Activated B cell treated with CpG ODN at 0.5 μM for 24 hours (primary cell): ENCODE measurements at places on chromosomes 2 and 18.

DNA sequence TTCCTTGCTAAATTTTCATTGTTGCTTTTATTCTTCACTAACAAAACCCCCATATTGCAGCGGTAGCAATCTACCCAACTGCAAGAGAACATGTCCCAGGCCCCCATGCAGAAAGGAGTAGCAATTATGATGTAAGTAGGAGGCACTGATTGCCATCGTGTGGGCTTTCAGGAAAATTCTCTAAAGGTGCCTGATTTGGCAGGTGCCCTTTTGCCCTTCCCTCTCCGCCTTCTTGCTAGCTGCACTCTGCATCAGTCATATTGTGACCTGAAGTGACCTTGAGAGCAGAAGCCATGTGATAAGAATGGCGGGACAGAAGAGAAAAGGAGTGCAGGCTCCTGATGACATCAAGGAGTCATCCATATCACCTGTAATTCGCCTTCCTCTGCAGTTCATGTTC lies 112.1 kb downstream of the NCKAP5 start:
- no peak for DNase-seq
- no peak overlapping the region for H3K4me3 ChIP-seq
- no peaks in the 10 kb centered on the region for H3K27me3 ChIP-seq
- no peak overlapping the region for H3K27ac ChIP-seq
- H3K36me3 ChIP-seq = no peaks in the 10 kb centered on the region

DNA sequence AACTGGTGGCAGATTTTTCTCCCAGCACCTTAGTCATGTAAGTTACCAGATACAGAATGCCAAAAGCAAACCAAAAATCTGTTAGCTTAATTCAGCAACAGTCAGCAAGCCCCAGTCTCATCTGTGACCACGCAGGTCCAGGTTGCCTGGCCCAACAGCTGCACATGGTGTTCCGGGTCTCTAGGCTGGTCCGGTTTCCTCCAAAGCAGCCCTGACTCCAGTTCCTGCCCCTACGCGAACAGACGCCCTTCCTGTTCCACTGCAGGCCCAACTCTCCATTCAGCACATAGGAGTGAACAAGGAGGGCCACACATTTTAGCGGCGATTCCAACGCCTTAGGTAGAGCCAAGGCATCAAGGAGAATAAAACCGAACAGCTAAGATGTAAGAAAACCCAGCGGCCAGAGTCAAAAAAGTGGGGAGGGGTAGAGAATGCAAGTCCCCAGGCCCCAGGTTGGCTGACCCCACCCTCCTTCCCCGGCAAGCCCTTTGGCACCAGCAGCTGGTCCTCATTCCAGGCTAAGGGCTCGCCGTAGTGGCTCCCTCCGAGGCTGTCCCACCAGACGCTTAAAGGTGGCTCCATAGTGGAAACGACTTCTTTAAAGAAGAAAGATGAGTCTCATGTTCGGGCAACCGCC lies 1.5 kb downstream of the STK25 start:
- H3K4me3 ChIP-seq = peak overlapping the region; percentile 84
- H3K27ac ChIP-seq = no peak overlapping the region
- peaks cover 23% of the 10 kb centered on the region for H3K4me1 ChIP-seq

DNA sequence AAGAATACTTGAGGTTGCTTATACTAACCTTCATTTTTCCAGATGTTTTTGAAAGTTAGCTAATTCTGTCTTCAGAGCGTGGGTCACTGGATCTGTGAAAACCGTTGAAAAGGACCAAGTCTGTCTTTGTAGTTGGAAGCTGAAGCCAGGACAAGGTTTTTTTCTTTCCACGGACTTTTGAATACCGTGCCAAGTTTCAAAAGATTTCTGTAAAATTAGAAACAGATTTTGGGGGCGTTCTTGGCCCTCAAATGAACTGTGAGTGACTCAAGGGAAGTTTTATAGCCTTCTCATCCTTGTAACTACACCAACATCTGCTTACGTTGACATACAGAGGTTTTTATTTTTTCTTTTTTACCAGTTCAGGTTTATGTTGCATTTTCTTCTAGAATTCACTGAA lies at the start of gene FAP:
Gene FAP (minus strand): TSS at position 152 of the 400 bp plus-strand sequence. CDS start 118 bp downstream, at position 34.
- no peak for DNase-seq
- no peaks in the 10 kb centered on the region for H3K36me3 ChIP-seq
- H3K4me1 ChIP-seq = no peaks in the 10 kb centered on the region
- H3K27me3 ChIP-seq = peaks cover 18% of the 10 kb centered on the region
- H3K27ac ChIP-seq = no peak within 1 kb of the TSS

DNA sequence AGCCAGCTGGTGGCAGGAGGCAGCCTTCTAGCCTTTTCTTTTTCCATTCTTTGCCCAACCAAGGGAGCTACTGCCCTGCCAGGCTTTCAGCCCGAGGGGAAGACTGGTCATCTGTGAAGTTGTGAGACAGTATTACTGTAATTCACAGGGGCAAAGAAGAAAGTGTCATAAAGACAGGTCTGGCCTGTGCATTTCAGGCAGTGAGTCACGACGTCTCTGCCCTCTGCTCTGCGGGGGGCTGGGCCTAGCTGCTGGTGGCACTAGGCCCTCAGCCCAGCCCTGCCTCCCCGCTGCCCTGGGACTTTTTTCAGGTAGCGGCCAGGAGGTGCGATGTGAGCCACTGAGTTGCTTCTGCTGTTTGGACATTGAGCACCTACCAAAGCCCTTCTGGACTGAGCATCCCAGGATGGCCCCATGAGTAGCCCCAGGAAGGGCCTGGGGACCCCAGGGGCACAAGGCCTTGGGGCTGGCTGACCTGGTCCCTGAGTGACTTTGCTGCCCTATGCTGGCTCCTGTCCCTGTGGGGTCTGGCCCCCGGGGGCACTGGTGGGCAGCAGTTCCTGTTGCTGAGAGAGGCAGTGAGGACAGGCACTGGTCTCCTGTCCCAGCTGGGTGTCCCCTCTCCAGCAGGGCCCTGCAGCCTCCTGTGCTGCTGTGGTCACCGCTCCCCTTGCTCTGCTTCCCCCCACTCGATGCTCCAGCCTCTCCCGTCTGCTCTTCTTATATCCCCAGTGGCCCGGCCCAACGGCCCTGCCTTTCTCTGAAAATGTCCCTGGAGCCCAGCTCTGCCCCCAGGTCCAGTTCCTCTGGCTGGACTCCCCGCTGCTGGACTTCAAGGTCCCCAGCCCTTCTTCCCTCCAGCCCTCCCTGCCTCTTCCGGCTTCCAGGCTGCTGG lies 7.0 kb downstream of the INHBB start:
- H3K4me3 ChIP-seq = no peak overlapping the region
- peaks cover 29% of the 10 kb centered on the region for H3K27me3 ChIP-seq

GRCh38 chr18:58454406-58455061 lies 174.4 kb downstream of the ALPK2 start:
- no peaks in the 10 kb centered on the region for H3K36me3 ChIP-seq
- peaks cover 3% of the 10 kb centered on the region for H3K27me3 ChIP-seq
- H3K4me3 ChIP-seq = no peak overlapping the region
- H3K4me1 ChIP-seq = no peaks in the 10 kb centered on the region

- H3K36me3 ChIP-seq = peaks cover 18% of the 10 kb centered on the region
- no peak overlapping the region for H3K27ac ChIP-seq
- peaks cover 42% of the 10 kb centered on the region for H3K4me1 ChIP-seq
- DNase-seq = no peak
- H3K27me3 ChIP-seq = no peaks in the 10 kb centered on the region
- H3K4me3 ChIP-seq = no peak overlapping the region
Measured at GRCh38 chr2:99356853-99357252, 19.7 kb downstream of the EIF5B start.

GRCh38 chr2:30231996-30232800 lies 864 bp downstream of the LBH start:
- H3K27me3 ChIP-seq = no peaks in the 10 kb centered on the region
- H3K4me1 ChIP-seq = peaks cover 53% of the 10 kb centered on the region
- peak overlapping the region; percentile 94 for H3K27ac ChIP-seq
- peak overlapping the region; percentile 93 for H3K4me3 ChIP-seq
- H3K36me3 ChIP-seq = peaks cover 33% of the 10 kb centered on the region

GRCh38 chr2:28338046-28338817 lies 54.4 kb upstream of the FOSL2 start:
- no peak overlapping the region for H3K27ac ChIP-seq
- no peak overlapping the region for H3K4me3 ChIP-seq
- H3K4me1 ChIP-seq = no peaks in the 10 kb centered on the region
- H3K36me3 ChIP-seq = peaks cover 14% of the 10 kb centered on the region
- DNase-seq = no peak

DNA sequence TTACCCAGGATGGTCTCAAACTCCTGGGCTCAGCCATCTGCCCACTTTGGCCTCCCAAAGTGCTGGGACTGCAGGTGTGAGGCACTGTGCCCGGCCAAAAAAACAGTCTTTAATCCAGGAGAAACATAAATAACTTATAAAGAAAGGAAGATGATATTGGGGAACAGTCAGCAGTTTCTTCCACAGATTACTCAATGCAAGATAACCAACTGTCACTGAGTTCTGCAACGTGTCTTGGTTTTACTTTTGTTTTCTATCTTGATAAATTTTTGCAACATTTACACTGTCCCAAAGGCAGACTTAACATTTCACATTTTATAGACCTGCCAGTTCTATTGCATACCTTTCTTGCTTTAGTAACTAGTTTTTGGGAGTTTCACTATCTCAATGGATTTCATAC lies 71.1 kb downstream of the ANKRD44 start:
- peaks cover 87% of the 10 kb centered on the region for H3K4me1 ChIP-seq
- H3K4me3 ChIP-seq = peak overlapping the region; percentile 76
- peak overlapping the region; percentile 91 for H3K27ac ChIP-seq

- no peaks in the 10 kb centered on the region for H3K27me3 ChIP-seq
- H3K4me1 ChIP-seq = no peaks in the 10 kb centered on the region
- H3K27ac ChIP-seq = no peak overlapping the region
- no peak for DNase-seq
- no peak overlapping the region for H3K4me3 ChIP-seq
Measured at GRCh38 chr18:38807915-38808314, 1242.3 kb upstream of the CELF4 start.

DNA sequence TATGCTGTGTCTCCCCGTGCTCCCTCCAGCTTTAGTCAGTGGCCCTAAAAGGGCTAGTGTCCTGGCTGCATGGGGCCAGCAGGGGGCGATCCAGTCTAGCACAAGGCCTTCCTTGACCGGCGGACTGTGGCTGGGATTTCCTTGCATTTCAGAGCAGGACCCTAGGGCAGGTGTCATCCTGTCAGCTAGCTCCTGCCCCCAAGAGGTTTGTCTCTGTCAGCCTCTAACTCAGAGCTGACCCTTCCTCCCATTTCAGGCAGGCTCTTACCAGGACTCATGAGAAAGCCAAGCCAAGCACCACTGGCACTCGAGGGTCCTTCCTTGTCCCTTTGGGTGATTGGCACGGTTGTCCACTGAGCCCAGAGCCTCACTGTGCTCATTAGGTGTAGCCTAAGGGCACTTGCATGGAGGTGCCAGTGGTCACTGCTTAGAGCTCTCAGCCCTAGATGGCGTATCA lies 140.3 kb downstream of the RPIA start:
- peaks cover 4% of the 10 kb centered on the region for H3K36me3 ChIP-seq
- H3K27me3 ChIP-seq = no peaks in the 10 kb centered on the region
- H3K4me1 ChIP-seq = peaks cover 68% of the 10 kb centered on the region
- H3K27ac ChIP-seq = peak overlapping the region; percentile 92

- DNase-seq = no peak
- H3K27ac ChIP-seq = no peak overlapping the region
- H3K36me3 ChIP-seq = no peaks in the 10 kb centered on the region
Measured at GRCh38 chr2:126891681-126892500, 6.8 kb upstream of the TEX51 start.

DNA sequence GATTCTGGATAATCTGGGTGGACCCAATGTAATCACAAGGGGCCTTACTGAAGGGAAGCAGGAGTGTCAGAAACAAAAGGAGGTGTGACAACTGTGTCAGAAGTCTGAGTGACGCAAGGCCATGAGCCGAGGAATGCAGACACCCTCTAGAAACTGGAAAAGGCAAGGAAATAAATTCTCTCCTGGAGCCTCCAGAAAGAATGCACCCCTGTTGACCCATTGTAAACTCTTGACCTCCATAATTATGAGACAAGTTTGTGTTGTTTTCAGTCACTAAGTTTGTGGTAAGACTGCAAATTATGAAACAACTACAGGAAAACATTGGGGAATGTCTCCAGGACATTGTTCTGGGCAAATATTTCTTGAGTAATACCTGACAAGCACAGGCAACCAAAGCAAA lies 47.3 kb upstream of the B3GNT7 start:
- no peak overlapping the region for H3K4me3 ChIP-seq
- H3K27me3 ChIP-seq = no peaks in the 10 kb centered on the region

DNA sequence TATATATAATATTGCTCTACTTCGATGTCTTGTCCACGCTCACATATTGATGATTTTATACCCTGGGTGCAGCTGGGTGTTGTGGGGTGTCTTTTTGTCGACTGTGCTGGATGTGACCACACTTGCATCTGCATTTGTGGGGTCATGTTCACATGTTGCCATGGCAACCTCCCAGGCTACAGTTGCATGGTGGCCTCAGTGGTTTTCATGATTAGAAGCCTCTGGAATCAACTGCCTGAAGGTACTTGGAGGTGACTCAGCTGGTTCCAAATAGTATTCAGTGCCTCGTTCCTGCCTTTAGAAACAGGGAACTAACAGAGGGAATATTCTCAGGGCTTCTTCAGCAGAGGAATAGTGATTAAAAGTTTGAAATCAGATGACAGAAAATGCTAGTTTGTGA lies 166.3 kb upstream of the NYAP2 start:
- H3K27ac ChIP-seq = no peak overlapping the region
- H3K4me3 ChIP-seq = no peak overlapping the region
- DNase-seq = no peak
- no peaks in the 10 kb centered on the region for H3K4me1 ChIP-seq
- H3K36me3 ChIP-seq = no peaks in the 10 kb centered on the region
- no peaks in the 10 kb centered on the region for H3K27me3 ChIP-seq

GRCh38 chr2:108620656-108621055 lies 86.4 kb downstream of the LIMS1 start:
- H3K4me1 ChIP-seq = peaks cover 59% of the 10 kb centered on the region
- peak overlapping the region; percentile 82 for H3K27ac ChIP-seq
- DNase-seq = no peak
- peak overlapping the region; percentile 25 for H3K4me3 ChIP-seq

DNA sequence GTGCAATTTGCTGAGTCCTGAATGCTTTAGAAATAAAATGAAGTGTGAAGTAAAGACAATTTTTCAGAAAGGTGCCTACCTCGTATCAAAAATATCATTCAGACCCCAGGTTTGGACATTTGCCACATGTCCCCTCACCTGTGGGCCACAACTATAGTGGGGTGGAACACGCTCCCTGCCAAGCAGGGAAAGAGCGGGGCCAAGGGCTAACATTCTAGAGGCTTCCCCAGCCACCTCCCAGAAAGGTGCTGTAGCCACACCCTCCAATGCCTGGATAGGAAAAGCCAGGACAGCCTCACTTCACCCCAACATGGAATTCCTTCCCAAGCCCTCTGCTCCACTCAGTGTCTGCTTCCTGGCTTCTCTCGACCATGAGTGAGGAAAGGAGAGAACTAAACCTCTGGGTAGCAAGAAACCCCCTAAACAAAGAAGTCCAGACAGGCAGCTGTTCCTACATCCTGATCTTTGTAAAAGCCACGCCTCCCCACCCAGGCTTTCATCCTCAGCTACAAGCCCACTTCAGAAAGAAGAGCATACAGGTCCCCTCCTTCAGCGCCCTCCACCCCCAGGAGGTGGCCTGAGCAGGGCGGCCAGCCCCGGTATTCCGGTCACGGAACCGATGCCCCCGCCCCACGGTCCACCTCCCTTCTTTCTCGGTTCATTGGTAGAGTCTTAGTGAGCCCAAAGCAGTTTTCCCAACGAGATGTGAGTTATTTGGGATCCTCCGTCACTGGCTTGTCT lies 2.1 kb downstream of the COL6A3 start:
- DNase-seq = no peak
- no peak overlapping the region for H3K27ac ChIP-seq
- H3K27me3 ChIP-seq = peaks cover 25% of the 10 kb centered on the region
- H3K4me1 ChIP-seq = no peaks in the 10 kb centered on the region
- no peaks in the 10 kb centered on the region for H3K36me3 ChIP-seq
- H3K4me3 ChIP-seq = no peak overlapping the region

- DNase-seq = no peak
- no peak overlapping the region for H3K27ac ChIP-seq
- H3K36me3 ChIP-seq = no peaks in the 10 kb centered on the region
Measured at GRCh38 chr2:230937362-230937761, 12.3 kb upstream of the GPR55 start.
